ENCODE measurements at places on chromosomes 7 and 10.
A peak's percentile ranks its signal among the peaks of the same experiment; 100 is the strongest.

DNA sequence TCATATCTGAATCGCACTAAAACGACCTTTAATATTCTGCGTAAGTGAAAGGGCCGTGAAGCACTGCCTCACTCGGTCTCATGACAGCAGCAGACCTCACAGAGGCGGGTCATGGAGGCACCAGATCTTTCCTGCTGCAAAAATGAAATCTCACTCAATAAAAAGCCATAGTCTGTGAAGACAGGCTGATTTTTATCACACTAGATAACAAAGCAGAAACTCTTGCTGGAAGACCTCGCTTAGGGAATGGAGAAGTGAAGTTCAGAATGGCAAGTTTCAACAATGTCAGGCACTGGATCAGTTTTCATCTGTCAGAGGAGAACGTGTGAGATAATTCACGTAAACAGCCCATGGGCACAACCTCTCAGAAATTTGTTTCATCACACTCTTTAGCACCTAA lies 8.0 kb downstream of the SEPHS1 start:
- peak; percentile 75 for DNase-seq

- DNase-seq: no peak
Measured at GRCh38 chr7:1313613-1314012, 80.9 kb downstream of the UNCX start.

GRCh38 chr7:157519246-157519645 lies 182.4 kb downstream of the DNAJB6 start:
- DNase-seq: no peak

DNA sequence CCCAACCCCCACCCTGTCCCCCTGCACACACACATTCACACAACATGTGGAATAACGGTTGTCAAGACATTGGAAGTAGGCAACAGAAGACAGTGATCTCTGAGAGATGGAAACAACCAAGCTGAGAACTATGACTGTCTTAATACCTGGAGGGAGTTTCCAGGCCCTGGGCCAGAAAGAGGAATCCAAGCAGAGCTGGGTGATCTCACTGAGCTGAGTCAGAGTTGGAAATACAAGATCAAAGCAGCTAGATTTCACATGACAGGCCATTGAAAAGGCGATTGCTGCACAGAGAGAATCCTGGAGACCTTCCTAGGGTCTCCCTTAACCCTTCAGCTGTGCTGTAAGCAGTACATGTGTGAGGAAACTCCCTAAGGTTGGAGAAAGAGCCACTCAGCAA lies 165.8 kb upstream of the PRSS1 start:
- DNase-seq: no peak

- no peak for DNase-seq
Measured at GRCh38 chr7:134828361-134828760, 48.9 kb downstream of the CALD1 start.

Measured in lung (tissue), 17 donors.